ENCODE measurements at places on chromosomes 7 and 10.
A peak's percentile ranks its signal among the peaks of the same experiment; 100 is the strongest.

- DNase-seq, result no peak
Observed at GRCh38 chr7:104657134-104657533, 328.7 kb downstream of the LHFPL3 start.

GRCh38 chr7:98864731-98865453 is 4.9 kb downstream of the TMEM130 start:
- no peak for DNase-seq

GRCh38 chr7:17342756-17343155 is 44.3 kb downstream of the AHR start:
- no peak for DNase-seq

GRCh38 chr10:109866168-109866994 is 56.9 kb downstream of the XPNPEP1 start:
- no peak for DNase-seq

- peak; percentile 10 for DNase-seq
Observed at GRCh38 chr10:69801094-69801433, 642 bp upstream of the COL13A1 start.

DNA sequence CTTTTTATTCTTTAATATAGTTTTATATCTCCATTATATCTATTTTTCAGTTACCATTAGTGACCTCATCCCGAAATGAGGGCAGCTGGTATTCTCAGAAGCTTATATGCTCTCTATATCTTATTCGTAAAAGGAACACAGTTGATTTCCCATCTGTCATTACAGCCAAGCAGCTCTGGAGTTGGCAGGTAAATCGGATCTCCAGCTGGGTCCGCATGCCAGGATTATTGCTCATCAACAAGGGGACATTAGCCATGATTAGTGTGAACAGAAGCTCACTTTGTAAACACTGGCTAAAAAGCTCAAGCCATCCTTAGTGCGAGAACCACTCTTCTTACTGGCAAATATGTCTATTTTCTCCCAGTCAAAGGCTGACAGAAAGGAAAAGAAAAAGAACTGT is 180.3 kb downstream of the NPSR1 start:
- no peak for DNase-seq

GRCh38 chr7:64839910-64840309 is 45.7 kb downstream of the ZNF138 start:
- DNase-seq, result peak; percentile 2

- no peak for DNase-seq
Observed at GRCh38 chr7:34184466-34184865, 279.1 kb downstream of the BMPER start.

- no peak for DNase-seq
Observed at GRCh38 chr7:158743219-158743618, 38.6 kb upstream of the NCAPG2 start.

- no peak for DNase-seq
Observed at GRCh38 chr10:79128923-79129305, 60.1 kb downstream of the ZMIZ1 start.

DNA sequence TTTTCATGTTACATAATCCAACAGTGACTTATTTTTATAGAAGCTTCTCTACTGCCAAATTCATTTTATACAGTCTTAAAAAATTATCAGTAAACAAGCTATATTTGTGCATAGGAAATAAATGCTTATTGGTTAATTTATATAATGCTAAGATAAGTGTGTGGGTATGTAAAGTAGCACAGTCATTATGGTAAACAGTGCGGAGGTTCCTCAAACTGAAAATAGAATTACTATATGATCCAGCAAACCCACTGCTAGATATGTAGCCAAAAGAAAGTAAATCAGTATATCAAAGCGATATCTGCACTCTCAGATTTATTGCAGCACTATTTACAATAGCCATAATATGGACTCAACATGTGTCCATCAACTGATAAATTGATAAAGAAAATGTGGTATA is 71.1 kb downstream of the ATRNL1 start:
- no peak for DNase-seq

DNA sequence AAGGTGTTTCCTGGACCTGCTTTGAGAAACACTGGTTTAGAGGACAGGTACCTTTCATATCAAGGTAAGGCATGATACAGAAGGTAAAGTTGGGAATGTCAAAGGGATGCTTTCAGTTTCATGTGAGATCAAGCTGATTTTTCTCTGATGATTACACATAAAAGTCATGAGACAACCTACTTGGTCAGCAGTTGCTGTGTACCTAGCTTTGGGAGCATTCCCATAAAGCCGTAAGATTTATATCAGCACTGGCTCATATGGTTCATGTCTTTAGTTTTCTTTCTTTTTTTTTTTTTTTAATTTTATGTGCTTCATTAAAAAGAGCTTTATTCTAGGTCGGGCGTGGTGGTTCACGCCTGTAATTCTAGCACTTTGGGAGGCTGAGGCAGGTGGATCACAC is 265.3 kb upstream of the LRGUK start:
- no peak for DNase-seq

GRCh38 chr10:49598164-49598856 is 11.8 kb upstream of the SLC18A3 start:
- no peak for DNase-seq

GRCh38 chr7:130379019-130379418 is 1.3 kb upstream of the CPA1 start:
- DNase-seq, result no peak

GRCh38 chr7:146249272-146249671 is 132.7 kb downstream of the CNTNAP2 start:
- no peak for DNase-seq

GRCh38 chr7:19439517-19439916 is 269.3 kb downstream of the POLR1F start:
- no peak for DNase-seq

DNA sequence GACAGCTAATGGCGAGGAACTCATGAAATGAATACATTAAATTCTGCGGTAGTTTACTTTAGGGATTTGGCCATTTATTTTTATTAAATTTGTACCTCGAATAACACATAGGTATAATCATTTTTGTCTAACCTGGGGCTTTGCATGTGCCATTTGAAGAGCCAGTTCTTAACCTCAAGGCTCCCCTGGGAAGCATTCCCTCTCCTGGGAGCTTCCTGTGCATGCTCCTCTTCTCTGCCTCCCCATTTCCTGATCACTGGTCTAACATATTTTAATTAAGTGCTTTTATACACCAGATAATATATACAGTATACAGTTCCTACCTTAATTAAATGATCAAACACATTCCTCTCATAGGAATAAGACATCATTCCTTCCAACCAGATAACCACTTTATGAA is 183.9 kb upstream of the FZD1 start:
- DNase-seq, result no peak

- no peak for DNase-seq
Observed at GRCh38 chr7:28328822-28329660, 83.3 kb upstream of the CREB5 start.

DNA sequence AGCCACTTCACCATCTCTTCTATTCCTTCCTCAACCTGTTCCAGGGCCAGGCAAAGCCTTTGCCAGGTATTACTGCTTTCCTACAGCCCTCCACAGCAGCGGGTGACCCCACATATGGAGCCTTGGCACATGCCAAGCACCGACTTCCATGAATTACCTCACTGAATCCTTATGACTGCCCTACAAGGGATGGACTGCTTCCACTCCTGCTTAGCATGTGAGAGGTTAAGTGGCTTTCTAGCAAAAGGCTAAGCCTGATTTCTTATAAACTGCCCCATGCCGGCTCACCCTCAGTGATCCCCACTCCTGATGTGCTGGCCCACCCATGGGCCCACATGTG is 44.0 kb upstream of the PDLIM1 start:
- no peak for DNase-seq

DNA sequence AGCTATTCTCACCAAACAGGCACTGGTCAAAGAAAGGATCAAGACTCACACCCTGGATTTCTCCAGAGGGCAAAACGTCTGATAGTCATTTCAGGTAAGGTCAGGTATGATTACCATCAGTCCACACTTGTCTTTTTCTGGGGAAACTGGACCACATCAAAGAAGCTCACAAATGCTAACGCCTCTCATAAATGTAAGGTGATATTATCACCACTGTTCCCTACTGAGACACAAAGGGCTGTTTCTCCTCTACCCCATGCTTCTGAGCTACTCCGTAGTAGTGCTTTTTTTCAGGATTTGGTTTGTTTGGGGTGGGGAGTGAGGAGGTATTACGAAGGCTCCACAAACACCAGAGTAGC is 51.6 kb downstream of the CREB3L2 start:
- DNase-seq, result no peak

GRCh38 chr10:87505366-87506111 is 846 bp downstream of the MINPP1 start:
- peak; percentile 21 for DNase-seq

- DNase-seq, result no peak
Observed at GRCh38 chr10:90589825-90590224, 268.0 kb downstream of the HTR7 start.

DNA sequence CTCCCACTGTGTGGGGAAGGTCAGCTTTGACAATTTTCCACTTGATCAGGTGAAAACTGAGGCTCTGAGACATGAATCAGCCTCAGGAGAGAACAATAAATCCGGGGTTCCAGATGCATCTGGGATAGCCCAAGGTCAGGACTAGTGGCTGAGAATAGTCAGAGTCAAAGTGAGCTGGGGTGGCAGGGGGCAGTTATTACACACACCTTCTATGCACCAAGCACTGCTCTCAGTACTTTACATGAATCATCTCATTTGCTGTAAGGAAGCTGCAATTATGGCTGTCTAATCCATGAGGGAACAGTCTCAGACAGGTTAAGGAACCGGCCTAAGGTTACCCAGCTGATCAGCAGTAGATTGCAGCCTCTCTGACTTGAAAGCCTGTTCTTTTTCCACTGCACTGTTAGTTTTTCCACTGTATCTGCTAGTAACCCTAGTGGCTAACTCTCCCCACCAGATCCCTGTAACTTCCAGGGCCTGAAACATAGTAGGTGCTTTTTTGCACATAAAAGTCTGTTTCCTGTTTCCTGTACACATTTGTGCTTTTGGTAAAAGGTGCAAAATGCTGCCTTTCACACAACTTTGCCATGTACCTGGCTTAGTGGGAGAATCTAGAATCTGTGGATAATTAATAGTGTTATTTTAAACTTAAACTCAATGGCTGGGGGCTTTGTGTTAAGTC is 125.9 kb downstream of the EMX2 start:
- DNase-seq, result no peak

- DNase-seq, result no peak
Observed at GRCh38 chr7:35705932-35706461, 11.1 kb upstream of the HERPUD2 start.

DNA sequence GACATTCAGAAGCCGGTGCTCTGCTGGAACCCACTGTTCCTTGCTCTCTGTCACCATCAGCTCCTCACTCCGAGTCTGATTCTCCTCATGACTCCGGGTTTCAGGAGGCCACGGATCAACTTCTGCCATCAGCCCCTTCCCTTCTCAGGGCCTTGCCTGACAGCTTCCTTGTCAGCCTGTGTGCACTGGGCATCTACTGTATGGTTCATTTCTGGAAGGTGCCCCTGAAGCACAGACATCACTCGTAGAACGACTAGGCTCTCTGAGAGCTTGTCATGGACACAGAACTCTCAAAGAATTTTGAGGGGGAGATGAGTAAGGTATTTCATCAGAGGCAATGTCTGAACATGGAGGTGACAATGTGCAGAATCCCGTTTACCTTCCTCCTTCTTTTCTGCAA is 396.1 kb downstream of the TNS3 start:
- no peak for DNase-seq

- DNase-seq, result no peak
Observed at GRCh38 chr7:47290466-47290865, 291.4 kb downstream of the TNS3 start.

DNA sequence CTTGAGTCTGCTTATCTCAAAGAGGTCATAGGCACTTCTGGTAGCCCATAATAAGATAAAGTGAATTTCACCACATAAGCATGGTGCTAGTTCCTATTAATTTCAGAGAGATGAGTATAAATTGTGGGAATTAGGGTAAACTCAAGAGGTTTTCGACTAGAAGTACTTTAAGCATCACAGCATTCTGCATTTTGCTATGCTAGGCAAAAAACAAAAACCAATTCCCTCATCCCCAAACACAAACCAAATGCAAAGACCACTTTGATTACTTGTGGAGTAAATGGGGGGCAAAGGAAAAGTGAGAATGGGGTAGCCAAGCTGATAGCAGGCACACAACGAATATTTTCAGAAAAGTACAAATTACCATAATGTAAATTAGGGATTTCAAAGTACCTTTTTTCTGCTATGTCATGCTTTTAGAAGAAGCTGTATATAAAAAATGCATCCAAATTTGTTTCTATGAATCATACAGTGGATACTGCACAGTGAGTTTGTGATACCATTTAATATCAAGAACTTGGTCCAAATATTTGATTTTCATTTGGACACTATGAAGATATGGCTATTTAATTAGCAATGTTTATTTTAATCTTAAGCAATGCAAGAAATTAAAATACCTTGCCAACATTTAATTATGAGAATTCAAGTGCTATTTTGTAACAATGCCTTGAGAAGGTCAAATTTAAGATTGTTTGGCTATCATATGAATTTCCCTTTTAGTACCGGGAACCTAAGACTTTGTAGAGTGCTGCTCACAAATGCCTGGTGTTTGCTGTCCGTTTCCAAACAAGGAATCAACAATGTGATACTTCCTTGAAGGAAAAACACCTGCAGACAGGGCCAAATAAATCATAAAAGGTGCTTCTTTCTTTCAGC is 455.5 kb downstream of the PHTF2 start:
- no peak for DNase-seq

DNA sequence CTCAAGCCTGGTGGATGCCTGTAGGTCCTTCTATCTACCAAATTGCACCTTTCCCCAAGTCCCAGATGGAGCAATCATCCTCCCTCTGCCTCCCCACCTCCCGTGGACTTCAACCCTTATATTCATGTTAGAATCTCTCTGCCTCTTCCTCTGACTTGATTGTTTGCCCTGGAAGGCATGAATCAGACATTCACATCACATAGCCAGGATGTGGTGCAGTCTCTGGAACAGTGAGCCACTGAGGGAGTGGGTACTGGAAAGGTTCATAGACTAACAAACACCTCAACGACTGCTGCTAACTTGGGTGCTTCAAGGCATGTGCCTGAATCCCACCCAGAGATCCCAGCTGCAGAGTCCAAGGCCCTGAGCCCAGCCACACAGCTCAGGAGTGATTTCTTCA is 494.0 kb downstream of the TNS3 start:
- DNase-seq, result no peak

- no peak for DNase-seq
Observed at GRCh38 chr7:43531700-43532099, 51.2 kb upstream of the STK17A start.

DNA sequence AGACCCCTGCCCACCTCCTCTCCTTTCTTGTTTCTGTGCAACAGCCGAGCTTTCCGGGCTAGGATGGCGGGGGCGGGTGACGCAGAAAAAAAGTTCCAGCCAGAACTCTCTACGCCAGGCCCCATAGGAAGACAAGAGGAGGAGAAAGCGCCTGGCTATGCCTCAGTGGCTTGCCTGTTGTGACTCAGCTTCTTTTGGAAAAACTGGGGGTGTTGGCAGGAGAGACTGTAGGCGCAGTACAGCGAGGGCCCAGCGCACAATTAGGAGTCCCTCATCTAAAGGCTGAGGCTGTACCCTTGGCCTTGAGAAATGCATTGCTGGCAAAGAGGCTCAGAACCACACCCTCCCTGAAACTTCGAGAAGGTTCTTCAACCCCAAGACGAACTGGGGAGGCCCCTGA is 28.0 kb upstream of the KPNA7 start:
- no peak for DNase-seq

Measured in stimulated activated CD4-positive, alpha-beta T cell treated with anti-CD3 and anti-CD28 coated beads, Interleukin-15, amount 100 ng/mL, for 48 hours (primary cell).